ENCODE measurements at places on chromosomes 6 and 20. TPM values are rescaled to one million over a fixed set of nuclear protein-coding genes. Genes with fewer than 3 reads are reported as not detected.

- DNase-seq, result peak; percentile 76
Measured at GRCh38 chr20:38307371-38308046, 3.6 kb downstream of the BPI start.

GRCh38 chr20:15922556-15922955 lies 650.7 kb downstream of the KIF16B start:
- DNase-seq, result no peak

DNA sequence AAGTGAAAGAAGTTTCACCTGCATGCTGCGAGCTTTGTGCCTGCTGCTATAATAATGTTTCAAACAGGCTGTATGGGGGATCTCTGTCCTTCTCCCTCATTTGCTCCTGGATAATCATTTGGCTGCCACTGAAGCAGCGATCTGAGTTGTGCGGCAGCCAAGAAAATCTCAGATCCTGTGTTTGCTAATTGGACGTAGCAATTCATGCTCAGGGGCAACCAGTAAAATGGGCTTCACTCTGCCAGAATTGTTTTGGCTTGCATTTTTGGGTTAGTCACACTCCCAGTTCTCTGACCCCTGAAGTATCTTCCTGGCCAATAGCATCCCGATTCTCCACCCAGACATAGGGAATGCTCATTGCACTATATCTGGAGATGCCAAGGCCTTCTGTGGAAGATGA lies 13.7 kb upstream of the STXBP5 start:
- no peak for DNase-seq

GRCh38 chr6:145090801-145091585 lies 644.3 kb downstream of the EPM2A start:
- no peak for DNase-seq

- peak; percentile 60 for DNase-seq
Measured at GRCh38 chr20:36538026-36538722, 3.1 kb upstream of the MYL9 start.

DNA sequence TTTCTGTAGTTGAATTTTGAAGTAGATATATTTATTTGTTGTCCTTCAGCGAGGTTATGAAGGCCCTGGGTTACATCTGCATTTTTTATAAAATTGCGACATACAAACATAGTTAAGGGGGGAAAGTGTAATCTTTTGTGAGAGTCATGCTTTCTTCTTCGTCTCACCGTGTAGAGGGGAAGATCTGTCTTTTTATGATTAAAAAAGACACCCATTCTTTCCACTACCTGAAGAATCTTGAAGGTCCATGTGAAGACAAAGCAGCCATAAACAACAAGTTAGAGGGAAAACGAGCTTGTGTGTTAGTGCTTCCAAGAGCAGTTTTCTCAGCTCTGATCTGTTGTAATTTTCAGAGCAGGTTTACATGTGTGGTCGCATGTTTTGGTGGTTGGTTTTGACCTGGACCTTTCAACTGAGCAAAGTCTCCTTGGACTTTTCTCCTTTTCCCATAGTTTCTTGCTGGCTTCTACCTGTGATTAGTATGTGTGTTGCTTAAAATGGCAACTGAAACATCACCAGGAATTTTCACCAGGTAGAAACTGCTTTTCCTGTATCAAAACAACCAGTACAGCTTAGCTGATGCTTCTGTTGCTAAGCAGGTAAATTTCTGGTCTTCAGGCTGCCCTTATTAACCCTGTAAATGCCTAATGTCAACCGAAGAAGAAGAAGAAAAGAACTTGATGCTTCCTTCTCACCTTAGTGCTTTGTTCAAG lies 37.3 kb downstream of the RREB1 start:
- DNase-seq, result no peak

GRCh38 chr6:127403636-127404035 lies 55.6 kb downstream of the KIAA0408 start:
- no peak for DNase-seq

The TINAG gene
- not detected for total RNA-seq

DNA sequence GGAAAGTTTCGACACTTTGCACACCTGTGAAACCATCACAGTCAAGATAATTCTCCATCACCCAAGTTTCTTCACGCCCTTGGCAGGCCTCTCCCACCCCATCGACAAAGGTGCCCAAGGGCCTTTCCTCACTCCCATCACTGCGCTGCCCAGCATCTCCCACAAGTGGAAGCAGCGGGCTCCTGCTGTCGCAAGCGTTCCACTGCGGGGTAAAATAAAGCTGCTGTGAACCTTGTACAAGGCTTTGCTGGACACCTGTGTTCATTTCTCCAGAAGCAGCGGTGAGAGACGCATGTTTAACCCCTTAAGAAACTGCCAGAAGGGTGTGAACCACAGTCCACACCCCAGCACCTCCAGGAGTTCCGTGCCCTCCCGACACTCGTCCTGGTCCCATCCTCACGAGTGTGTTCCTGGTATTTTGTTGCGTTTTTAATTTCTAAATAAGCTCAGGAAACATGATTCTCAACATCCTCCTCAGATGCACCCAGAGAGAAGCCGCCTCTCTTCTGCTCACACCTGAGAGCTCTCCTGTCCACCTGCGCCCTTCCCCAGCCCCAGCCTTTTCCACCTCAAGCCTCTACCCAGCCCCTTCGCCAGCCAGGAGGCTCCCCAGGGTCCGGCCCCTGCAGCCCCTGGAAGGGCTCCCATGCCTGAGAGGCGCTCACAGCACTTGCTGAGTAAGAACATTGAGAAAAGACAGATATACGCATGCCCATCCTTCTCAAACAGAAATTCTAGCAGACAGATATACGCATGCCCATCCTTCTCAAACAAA lies 97.5 kb downstream of the TAF4 start:
- no peak for DNase-seq

DNA sequence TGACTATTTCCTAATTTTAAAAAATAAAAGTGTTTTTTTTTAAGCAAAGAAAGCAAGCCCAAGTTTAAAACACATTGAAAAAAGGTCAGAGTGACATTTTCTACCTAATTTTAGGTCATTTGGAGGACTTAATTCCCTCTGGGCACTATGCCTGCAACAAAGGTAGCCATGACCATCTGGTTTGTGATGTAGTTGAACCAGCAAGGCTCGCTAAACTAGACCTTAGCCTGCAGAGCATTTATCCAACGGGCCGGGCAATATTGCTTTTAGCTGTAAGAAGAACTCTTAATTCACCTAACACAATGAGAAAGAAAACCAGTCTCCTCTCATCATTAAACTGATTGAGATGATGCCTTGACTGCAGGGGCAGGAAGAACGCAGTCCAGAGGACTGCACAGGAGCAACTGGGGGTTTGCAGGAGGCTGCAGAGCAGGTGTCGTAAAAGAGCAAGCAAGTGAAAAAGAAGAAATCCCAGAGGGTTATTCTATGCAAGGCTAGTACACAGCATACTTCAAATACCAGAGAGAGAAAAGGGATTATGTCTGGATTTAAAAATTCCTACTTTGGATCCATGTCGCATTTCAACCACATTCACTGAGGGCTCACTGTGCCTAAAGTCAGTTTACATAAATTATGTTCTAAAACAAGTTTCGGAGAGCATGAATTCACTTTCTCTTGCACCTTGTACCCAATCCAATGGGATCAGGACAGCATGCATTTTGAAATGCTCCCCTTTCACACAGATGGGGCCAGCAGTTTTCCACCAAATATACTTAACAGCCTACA lies 12.8 kb downstream of the TRAF3IP2 start:
- no peak for DNase-seq

The PTPRK gene
- total RNA-seq, result 80.8 TPM

- peak; percentile 55 for DNase-seq
Measured at GRCh38 chr6:96899019-96899418, 1.3 kb upstream of the NDUFAF4 start.

DNA sequence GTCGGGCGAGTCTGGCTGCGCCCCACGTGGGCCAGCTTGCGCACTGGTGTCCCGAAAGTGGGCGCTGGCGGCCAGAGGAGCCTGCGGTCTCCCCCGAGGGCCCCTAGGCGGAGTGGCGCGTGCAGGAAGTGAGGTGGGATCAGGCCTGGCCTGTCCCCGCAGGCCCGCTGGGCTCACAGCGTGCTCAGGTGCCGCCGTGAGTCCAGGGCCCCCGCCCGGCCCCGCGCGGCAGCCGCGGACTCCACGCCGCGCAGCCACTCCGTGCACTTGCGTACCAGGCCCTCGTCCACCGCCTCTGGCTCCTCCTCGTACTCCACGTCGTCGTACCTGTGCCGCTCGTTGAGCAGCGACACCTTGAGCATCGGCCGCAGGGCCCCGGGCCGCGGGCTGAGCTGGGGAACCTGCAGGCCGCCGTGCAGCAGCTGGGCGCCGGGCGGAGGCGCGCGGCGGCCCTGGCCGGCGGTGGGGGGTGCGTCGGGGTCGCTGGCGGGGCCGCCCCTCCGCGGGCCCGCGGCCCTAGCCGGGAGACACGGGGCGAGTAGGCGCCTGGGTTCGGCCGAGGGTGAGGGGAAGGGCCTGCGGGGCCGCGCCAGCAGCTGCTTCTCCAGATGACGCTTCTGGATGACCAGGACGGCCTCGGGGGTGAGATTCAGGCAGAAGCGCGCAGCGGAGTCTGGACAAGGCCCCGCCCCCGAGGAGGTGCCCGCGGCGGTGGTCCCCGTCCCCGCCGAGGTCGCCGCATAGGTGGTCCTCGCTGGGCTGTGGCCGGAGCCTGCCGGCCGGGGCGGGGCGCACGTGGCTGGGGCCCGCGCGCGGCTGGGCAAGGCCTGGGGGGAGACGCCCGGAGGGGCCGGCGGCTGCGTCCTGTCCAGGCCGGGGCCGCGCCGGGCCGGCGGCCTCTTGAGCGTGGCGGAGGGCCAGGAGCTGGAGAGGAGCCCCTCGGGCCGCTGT lies 835 bp downstream of the PRR18 start:
- DNase-seq, result no peak

DNA sequence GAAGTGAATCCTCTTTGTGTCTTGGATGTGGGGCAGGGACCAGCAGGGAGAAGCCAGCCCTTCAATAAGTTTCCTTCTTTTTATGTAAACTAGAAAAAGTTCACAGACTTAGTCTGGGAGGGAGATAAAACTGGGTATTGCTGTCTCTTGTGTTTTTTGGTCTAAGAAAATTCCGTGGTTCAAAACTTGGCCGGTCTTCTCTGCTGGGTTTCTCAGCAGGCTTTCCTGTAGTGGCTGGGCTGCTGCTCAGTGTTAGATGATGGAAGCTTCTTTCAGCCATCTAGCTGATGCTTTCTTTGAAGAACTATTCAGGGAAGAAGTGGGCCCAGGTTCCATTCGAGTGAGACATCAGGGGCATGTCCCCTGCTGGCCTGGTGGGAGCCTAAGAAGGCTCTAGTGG lies 70.7 kb upstream of the SCP2D1 start:
- no peak for DNase-seq

DNA sequence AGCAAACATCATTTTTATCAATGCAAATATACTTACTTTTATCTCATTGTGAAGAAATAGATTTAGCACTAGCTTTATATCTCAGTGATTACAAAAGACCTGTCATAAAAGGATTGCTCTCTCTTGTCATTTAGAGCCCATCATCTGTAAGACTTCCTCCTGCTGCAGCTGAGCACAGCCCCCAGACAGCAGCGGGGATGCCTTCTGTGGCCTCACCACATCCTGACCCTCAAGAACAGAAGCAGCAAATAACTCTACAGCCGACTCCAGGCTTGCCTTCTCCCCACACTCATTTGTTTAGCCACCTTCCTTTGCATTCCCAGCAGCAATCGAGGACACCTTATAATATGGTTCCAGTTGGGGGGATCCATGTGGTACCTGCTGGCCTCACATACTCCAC lies 127.0 kb upstream of the EDN1 start:
- no peak for DNase-seq

GRCh38 chr20:32969356-32970114 lies 34.7 kb downstream of the SUN5 start:
- DNase-seq, result no peak

The C6orf118 gene
- not detected for total RNA-seq

GRCh38 chr6:72250664-72251063 lies 364.3 kb downstream of the RIMS1 start:
- DNase-seq, result peak; percentile 31

The PPIL6 gene
- 0.18 TPM for total RNA-seq

DNA sequence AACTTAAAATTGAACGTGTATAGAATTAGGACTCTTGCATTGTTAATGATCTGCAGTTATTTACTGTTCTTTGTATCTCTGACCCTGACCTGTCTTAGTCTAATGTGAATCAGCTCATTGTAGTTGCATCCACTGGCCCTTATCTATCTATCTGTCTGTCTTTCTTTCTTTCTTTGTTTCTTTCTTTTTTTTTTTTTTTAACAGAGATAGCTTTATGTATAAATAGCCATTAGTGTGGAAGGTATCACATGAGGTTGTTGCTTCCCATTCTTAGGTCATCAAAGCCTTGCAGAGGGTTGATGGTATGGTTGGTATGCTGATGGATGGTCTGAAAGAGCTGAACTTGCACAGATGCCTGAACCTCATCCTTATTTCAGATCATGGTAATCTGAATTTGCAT lies 59.9 kb downstream of the ENPP1 start:
- peak; percentile 66 for DNase-seq

DNA sequence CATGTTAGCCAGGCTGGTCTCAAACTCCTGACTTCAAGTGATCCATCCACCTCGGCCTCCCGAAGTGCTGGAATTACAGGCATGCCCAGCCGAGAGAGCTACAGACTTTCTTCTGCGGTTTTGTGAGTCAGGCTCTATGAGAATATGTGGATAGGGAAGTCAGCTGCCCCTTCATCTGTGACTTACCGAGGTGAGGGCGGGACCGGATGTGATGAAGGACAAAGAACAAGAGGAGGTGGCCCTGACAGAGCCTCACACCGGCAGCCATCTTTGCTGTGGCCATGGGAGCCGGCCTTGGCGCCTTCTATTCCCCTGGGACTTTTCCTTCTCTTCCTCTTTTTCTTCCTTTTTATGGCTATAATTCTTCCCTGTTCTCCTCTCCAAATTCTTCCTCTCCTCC lies 67.0 kb downstream of the IYD start:
- no peak for DNase-seq

DNA sequence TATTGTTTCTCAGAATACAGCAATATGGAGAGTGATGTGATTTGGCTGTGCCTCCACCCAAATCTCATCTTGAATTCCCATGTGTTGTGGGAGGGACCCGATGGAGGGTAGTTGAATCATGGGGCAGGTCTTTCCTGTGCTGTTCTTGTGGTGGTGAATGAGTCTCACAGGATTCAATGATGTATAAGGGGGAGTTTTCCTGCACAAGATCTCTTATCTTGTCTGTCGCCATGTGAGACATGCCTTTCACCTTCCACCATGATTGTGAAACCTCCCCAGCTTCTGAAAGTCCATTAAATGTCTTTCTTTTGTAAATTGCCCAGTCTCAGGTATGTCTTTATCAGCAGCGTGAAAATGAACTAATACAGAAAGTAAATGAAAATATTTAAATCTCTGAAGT lies 234.8 kb upstream of the TENT5A start:
- DNase-seq, result no peak

The SLC29A1 gene
- total RNA-seq, result 4.1 TPM

The IP6K3 gene
- 0.18 TPM for total RNA-seq

GRCh38 chr6:142820338-142821051 lies 124.5 kb downstream of the HIVEP2 start:
- DNase-seq, result no peak

DNA sequence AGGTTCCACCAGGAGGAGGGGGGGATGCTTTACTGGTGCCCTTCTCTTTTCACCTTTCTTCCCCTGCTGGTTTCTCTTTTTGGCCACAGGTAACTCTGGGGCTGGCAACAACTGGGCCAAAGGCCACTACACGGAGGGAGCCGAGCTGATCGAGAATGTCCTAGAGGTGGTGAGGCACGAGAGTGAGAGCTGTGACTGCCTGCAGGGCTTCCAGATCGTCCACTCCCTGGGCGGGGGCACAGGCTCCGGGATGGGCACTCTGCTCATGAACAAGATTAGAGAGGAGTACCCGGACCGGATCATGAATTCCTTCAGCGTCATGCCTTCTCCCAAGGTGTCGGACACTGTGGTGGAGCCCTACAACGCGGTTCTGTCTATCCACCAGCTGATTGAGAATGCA lies 4.4 kb downstream of the TUBB1 start:
- DNase-seq, result no peak

The CLVS2 gene
- total RNA-seq, result not detected

GRCh38 chr6:136696238-136696637 lies 96.0 kb downstream of the MAP3K5 start:
- peak; percentile 23 for DNase-seq
